ENCODE measurements at places on chromosomes 5 and 9.
A peak's percentile ranks its signal among the peaks of the same experiment; 100 is the strongest.

DNA sequence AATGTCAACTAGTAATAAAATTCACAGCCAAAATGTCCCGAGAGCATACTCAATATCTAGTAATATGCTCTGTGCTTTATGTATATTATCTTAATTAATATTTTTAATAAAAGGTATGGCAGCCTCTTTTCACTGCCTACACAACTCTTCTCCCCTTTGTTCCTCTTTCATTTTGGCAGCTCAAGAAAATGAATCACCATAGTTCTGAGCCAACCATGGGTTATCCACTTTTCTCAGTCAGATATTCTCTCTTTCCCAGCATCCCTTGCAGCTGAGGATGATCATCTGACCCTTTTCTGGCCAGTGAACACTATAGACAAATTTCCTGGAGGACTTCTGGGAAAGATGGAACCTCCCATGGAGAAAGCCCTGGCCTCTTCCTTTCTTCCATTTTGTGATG, 8.2 kb upstream of the DOCK8 start:
- DNase-seq: no peak

DNA sequence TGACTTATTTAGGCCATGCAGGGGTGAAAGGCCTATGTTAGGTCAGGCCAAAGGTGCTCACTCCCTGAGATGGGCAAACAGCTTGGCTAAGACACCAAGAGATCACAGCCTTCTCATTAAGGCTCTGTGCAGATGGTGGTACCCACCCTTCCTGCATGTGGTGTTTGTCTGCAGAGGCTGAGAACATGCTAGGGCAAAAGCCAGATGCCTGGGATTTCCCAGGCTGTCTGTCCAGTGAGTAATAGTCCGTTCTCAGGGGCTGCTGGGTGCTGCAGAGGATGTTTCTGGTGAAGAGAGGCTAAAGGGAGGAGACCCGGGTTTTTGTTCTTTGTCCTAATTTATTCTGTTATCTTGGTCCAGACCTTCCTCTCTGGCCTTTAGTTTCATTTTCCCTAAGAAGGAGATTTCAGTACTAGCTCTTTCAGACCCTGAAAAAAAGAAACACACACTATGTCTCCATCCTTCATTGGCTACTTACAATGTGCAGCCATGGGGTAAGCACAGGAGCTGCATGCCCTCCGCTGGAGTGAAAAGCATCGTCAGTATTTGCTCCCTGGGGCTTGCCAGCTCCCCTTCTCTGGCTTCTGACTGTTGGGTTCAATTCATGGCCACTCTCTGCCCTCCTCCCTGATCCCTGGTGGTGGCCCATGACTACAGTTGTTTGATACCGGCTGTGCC, 23.4 kb upstream of the GLRA1 start:
- no peak for DNase-seq

DNA sequence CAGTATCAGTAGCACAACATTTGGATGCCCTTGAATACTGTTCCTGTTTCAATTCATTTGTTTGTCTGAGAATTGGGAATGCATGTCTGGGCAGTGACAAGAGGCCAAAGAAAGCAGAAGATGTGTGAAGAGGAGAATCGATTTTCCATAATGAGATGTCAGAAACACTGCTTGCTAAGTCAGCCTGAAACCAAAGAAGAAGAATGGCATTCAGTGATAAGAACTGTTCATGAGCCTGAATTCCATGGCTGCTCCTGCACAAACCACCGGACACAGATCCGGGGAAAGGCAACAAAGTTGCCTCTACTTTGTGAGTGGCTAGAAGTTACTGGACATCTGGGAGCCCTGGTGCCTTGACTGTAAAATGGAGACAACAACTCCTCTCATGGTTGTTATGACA, 207.2 kb upstream of the RASEF start:
- DNase-seq: no peak

GRCh38 chr9:36092509-36093215, 43.9 kb upstream of the GLIPR2 start:
- DNase-seq: peak; percentile 2

- DNase-seq: no peak
Observed at GRCh38 chr9:27766073-27766835, 193.0 kb upstream of the C9orf72 start.

DNA sequence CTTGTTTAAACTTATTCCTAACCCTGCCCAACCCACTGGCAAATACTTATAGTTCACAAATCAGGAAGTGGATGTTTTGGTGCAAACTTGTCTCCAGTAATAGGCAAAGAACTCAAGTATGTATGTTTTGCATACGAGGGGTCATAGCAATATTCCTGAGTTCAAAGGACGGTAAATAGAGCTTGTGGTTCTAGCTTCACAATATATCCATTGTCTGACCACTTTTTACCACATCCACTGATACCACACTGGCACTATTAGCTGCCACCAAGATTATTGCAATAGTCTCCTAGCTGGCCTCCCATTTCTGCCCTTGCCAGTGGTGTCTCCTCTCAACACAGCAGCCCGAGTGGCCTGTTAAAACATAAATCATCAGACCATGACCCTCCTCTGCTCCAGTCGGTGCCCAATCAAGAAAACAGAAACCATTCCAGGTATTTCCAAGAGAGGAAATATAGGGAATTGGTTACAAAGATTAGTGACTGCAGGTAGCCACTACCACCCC, 17.0 kb downstream of the GRXCR2 start:
- DNase-seq: no peak

- no peak for DNase-seq
Observed at GRCh38 chr9:112078432-112078831, 96.7 kb downstream of the SUSD1 start.

DNA sequence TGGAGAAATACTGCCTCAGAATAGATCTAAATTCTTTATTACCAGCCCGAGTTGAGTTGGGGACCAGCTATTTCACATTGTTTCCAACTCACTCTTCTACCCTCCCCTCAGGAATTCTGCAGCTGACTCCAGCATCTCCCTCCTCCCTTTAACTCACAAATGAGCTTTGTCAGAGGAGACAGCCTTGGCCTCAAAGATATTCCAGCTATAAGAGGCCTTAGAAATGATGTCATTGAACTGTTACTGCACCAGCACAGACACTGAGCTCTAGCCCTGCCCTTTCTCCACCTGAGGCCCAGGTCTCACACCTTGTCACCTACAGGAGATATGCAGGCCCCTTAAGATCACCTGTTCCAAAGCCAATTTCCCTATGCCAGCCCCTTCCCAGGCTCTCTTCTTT, 78.4 kb upstream of the ATP10B start:
- no peak for DNase-seq

- no peak for DNase-seq
Observed at GRCh38 chr9:128124451-128124850, 3.1 kb downstream of the PTGES2 start.

DNA sequence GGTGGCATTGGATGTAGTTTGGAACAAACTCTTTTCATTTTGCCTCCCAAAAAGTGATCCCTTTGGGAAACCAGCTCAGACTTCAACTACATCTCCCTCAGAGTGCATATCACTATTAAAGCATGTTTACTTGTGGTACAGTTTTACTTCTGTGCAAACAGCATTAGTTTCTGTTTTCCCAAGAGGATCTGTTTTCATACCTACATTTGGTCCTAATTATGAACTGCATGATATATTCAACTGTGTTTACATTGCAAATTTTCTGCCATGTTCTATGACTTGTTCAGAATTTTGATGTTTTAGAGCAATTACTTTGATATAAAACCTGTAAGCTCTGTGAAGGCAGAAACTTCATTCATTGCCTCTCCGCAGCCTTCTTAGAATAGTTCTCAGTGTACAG, 681.5 kb upstream of the ACO1 start:
- no peak for DNase-seq

DNA sequence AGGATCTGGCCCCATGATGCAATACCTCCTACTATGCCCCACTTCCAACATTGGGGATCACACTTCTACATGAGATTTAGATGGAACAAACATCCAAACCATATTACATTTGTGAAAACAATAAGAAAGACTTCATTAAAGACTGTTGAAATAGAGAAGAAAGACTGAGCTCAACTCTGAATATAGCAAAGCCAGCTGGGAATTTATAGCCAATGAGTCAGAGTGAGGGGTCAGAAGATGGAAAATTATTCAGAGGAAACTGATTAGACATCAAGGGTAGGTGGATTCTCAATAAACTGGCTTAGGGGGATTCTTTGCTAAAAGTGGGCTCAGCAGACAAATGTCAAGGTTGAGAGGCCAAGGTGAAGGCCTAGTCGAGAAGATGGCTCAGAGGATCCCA, 25.6 kb downstream of the BTF3 start:
- no peak for DNase-seq

- DNase-seq: no peak
Observed at GRCh38 chr5:79111387-79111959, at the start of gene BHMT. Gene BHMT (plus strand): TSS chr5:79111809. CDS start chr5:79111886, 77 bp downstream.

- no peak for DNase-seq
Observed at GRCh38 chr5:59790376-59790775, 103.2 kb downstream of the PDE4D start.

GRCh38 chr5:157258450-157258849, 7.5 kb upstream of the CYFIP2 start:
- no peak for DNase-seq

GRCh38 chr5:167658889-167659288, 632.6 kb upstream of the WWC1 start:
- DNase-seq: no peak

GRCh38 chr9:6645355-6646292, at the start of gene GLDC:
Gene GLDC (minus strand): TSS chr9:6645729. CDS start chr9:6645499, 230 bp downstream.
- no peak for DNase-seq

GRCh38 chr9:15240927-15241326, 66.1 kb downstream of the TTC39B start:
- DNase-seq: no peak

DNA sequence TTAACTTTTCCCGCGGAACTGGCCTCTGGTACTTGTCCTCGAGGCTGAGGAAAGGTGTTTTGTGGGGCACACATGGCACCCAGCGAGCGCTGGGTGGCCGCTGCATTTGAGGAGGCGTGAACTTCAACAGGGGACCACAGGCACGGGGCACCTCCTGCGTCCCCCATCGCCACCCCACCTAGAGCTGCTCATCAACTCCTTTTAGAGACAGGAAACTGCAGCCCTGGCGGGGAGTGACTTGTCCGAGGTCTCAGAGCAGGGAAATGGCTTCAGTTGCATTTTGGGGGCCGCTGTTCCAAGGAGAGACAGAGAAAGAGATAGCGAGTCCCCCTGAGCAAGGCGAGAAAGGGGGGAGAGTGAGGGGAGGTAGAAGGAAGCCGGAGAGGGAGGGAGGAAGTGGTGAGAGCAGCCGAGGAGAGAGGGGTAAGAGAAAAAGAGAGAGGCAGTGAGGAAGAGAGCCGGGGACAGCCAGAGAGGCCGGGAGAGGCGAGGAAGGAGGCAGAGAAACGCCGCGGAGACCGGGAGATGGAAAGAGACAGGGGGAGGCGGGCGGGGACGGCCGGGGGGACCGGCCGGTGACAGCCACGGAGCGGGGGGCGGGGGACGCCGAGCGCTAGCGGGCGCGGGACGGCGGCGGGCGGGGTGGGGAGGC, 12.5 kb upstream of the LHX2 start:
- no peak for DNase-seq

DNA sequence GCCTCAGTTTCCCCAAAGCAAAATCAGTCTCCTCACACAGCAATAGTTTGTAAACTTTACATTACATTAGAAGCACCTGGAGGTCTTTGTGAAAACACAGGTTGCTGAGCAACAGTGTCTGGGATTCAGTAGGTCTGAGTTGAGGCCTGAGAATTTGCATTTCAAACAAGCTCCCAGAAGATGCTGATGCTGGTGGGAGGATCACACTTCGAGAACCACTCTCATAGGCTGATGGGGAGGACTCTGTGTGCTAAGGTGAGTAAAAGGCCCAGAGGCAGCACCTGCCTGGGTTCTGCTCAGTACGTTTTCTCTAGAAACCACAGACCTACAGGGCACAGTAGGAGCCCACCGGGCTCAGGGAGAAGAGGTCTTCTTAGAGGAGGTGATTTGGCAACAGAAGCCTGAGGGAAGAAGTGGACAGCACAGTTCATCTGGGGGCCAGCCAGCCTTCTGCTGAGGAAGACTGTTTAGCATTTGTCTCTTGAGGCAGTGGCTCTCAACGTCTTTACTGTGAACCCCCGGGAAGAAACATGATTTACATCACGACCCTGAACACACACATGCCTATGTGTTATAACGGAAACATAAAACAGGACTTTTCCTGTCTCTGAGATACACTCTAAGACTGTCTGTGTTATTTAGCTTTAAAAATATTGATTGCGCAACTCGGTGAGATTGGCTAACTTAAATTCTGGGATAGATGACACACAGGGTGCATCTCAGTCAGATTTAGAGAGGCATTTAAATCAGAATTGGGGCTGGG, 24.8 kb upstream of the DENND1A start:
- no peak for DNase-seq

DNA sequence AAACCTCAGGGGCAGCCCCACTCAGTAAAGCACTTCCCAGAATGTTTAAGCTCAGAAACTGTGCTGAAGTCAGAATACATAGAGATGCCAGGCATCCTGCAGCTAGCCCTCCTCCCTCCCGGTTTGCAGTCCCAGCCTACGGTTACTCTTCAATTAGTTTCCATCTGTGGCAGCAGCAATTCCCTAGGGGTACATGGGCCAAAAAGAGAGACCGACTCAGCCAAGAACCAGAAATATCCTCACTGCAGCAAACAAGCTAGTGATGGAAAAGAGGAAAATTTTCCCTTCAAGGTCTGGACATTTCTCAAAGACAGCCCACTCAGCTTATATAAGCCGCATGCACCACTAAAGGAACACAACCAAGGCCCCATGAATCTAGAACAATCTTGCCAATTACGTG, 89.1 kb upstream of the PPP2R2B start:
- no peak for DNase-seq

DNA sequence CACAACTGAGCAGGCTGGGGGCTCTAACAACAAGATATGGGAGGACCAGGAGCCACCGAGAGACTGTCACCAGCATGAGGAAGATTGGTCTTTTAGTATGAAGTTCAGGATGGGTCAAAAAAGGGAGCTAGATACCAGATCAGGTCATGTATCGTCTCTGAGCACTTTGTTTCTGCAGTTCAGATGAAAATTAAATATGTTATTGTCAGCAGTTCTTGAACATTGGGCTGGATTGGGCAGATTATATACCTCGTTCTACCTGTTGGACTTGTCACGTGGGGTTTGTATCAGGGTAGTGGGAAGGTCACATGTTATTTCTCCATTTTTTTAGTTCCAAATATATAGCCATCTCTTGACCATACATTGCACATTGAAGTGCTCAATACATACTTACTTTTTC, 47.3 kb downstream of the RCL1 start:
- no peak for DNase-seq

GRCh38 chr9:131481441-131482342, 21.0 kb upstream of the POMT1 start:
- no peak for DNase-seq

- no peak for DNase-seq
Observed at GRCh38 chr5:172167895-172168294, 20.1 kb downstream of the STK10 start.
